ENCODE measurements at places on chromosomes 11 and 22.

DNA sequence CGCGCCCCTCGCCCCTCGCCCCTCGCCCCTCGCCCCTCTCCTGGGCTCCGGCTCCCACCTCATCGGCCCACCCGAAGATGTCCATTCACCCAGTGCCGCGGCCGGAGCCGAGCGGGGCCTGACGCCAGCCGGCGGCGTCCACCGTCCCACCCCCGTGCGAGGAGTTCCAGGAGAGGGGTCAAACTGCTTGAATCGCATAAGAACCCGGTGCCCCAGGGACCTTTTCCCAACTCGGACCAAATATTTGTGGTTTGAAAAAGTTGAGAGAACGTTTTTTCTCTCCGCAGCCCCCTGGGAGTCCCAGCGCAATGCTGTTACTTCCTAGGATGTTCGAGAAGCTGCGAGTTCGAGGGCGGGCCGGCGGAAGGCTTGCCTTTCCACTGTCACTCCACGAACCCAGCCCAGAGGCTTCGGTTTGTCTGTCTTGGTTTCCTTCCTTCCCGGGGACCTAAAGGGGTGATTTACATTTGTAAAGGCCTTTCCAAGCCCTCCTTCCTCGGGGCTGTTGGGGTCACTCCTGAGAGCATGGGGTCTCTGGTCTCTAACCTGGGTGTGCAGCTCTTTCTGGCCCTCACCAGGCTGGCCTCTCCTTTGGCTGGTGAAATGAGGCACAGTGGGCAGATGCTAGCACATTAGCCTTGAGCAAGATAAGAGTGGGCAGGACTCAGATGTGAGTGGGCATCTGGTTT lies 38.0 kb downstream of the ETS1 start:
- no peak for DNase-seq

GRCh38 chr22:35995348-35995747 lies 33.3 kb downstream of the RBFOX2 start:
- no peak for DNase-seq

DNA sequence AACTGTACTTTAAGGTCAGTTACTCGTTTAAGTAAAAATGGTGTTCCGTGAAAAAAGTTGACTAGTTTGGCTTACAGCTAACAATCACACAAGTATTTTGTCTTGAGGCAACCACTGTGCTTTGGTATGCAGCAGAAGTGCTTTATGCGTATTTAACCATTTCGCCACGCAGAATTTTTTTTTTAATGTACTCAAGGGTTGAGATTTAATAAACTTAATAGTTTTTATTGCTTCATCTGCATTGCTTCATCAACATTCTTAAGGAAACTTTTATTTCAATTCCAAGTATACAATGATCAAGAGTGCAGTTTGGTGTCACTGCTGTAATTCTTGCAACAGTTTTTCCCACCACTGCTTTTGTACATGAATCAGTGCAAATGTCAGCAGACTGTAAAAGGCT lies 66.4 kb downstream of the ZNRF3 start:
- no peak for DNase-seq

- no peak for DNase-seq
Measured at GRCh38 chr11:27907091-27907490, 200.9 kb downstream of the KIF18A start.

GRCh38 chr22:34804604-34805003 lies 261.4 kb upstream of the ISX start:
- no peak for DNase-seq

- no peak for DNase-seq
Measured at GRCh38 chr11:32312206-32312817, 123.0 kb downstream of the WT1 start.
